Left ventricle myocardium superior (tissue), 1 donor: ENCODE measurements at places on chromosomes 6 and 20. TPM values are rescaled to one million over a fixed set of nuclear protein-coding genes. Genes with fewer than 3 reads are reported as not detected.

The ADGRG6 gene
- total RNA-seq = 3.8 TPM

DNA sequence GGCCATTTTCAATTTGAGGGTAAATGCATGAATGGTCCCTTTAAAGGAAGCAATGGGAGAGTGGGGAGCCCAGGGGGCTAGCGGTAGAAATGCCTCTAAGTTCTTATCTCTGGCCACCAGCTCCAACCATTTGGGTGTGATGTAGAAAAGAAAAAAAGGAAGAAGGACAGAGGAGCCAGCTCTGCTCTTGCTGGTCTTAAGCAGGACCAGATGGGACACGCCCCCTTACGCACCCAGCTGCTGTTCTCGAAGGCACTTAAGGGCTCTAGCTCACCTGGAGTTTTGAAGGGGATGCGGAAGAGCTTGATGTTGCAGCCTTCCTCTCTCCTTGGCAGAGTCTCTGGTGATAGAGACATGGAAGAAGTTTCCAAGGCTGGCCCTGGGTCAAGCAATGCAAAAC lies 59.5 kb upstream of the RNF144B start:
- no peak for DNase-seq

DNA sequence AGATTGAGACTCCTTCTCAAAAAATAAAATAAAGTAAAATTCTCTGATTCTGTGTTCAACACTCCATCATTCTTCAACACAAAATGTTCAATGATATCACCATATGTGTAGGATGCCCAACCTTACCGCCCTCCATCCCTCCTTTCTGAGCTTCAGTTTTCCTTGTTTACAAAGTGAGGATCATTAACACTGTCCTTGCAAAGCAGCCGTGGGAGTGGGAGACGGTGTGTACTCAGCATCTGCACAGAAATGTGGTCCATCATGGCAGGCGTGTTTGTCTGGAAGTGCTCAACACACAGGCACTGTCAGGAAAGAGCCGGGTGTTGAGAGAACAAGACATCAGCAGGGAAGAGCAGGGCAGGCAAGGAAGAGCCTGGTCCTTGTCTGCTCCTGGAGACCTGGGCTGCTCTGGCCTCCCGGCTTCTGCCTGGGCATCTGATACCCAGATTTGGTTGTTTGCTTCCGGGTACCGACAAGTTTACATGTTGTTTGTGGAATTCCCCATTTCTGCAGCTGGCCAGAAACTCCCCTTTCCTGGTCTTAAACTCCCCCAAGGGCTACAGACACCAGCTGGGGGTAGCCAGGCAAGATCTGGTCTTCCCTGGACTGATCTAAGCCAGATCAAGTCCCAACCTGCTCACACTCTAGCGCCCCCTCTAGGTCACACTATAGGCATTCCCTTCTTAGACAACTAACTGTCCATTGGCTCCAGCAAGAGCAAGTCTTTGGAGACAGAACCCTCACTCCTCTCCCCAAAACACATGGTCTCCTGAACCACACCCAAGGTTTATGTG lies 26.7 kb upstream of the TTPAL start:
- DNase-seq = no peak

The ASIP gene
- 9.5 TPM for total RNA-seq

GRCh38 chr6:4398791-4399190 lies 263.4 kb upstream of the ECI2 start:
- DNase-seq = no peak
